ENCODE measurements at places on chromosomes 2 and 18.

DNA sequence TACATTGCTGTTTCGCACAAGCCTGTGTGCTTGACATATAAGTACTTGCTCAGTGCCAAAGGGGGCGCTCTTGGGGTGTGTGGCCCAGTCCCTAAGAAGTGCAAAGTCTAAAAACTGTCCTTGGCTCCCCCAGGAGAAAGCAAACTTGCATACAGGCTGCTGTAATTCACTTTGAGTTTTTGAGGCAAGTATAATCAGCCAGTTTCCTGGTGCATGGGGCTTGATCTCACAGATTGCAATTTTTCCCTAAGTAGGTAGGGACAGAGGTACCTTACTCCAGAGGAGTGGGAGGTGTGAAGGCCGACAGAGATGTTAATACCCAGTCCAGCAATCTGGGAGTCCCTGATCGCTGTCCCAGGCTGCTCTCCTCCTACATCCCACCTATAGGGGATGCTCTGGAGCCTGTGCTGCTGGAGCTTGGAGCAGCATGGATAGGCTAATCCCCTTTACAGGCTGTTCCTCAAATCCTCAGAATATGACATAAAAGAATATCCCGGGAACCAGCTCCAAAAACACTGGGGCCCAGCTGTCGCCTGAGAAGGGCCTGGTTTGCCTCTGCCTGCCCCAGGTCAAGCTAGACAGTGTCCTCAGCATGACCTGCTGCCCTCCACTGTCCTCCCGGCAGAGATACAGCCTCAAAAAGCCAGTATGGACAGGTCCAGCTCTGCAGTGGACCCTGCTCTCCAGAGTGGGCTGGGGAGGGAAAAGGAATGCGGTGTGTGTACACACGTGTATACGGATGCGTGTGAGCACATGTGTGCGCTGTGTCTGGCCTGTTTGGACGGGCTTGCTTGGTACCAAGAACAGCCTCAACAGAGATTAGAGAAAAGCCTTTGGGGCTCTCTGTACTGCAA is 136.5 kb upstream of the HAAO start:
- DNase-seq: no peak

- no peak for DNase-seq
Measured at GRCh38 chr18:79208906-79209305, 139.7 kb downstream of the ATP9B start.

DNA sequence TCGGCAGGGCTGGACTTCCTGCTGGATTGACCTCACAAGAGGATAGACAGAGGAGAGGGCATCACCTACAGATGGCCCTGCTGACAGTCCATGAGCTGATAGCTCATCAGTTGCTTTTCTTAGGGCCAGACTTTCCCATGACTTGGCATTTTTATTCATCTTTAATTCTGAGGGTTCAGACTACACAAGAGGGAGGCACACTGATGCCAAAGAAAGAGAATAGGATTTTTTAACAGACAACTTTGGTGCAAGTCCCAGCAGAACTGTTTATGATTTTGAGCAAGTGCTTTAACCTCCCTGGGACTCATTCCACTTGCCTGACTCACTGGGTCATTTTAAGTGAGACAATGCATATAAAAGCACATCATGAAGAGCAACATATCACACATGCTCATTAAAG is 299.2 kb downstream of the INSIG2 start:
- DNase-seq: no peak

DNA sequence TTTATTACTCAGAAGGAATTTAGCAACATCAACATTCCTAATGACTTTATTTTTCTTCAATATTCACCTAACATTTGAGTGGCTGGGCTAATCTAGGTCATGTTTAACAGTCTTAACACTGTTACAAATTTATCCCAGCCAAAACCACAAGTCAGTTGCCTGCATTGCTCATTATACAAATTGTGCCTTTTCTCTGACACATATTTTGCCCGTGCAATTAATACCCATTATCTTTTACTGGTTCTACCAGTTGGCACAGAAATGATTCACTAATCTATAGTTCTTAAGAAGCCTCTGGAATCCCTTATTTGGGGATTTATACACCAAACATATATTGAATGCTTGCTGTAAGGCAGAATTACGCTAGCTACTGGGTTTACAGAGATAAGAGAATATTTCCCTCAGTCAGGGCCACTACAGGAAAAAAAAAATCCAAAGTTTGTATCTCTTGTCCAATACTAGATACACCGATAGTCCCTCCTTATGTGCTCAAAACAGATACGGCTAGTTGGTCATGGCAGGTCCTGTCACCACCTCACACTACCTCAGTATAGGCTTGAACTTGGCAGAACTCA is 46.3 kb downstream of the ZCCHC2 start:
- no peak for DNase-seq

GRCh38 chr2:174485788-174486562 is 854 bp downstream of the GPR155 start:
- no peak for DNase-seq

- DNase-seq: no peak
Measured at GRCh38 chr2:122988395-122989221, 1036.5 kb upstream of the CNTNAP5 start.

GRCh38 chr2:232483923-232484627 is 3.6 kb downstream of the ECEL1 start:
- DNase-seq: no peak

DNA sequence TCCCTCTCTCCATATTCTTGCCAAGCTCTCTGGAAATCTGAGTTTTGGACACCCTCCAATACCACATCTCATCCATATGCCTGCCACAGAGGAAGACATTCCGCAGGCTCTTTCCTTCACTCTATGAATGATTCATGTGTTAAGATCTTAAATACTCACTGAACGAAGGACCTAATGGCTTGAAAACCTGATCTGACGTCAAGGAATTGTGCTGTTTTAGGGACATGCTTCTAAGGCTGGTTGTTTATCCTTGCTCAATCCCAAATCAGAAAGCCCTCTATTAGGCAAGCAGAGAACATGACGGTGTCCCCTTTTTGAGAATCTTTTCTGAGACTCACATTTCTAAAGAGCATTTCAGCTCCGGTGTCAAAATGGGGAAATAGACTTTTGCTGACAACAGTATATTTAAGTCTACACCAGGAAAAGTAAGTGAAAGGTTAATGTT is 83.7 kb upstream of the GALNT5 start:
- DNase-seq: no peak

DNA sequence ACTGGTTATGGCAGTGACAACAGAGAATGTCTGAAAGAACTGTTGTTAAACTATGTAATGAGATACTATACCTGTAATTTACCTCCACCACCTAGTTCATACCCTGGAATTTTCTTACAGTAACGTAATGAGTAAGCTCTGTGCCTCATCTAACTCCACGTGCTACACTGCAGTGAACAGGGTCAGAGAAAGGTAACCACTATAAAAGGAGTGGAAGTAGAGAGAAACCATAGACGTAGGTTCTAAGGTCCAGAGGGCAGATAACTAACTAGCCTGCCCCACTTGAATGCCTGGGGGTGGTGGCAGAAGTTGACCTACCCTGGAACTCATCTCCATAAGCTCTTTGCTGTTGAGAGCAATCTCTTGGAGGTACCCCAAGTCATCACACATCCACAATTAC is 32.0 kb upstream of the B4GALT6 start:
- no peak for DNase-seq

DNA sequence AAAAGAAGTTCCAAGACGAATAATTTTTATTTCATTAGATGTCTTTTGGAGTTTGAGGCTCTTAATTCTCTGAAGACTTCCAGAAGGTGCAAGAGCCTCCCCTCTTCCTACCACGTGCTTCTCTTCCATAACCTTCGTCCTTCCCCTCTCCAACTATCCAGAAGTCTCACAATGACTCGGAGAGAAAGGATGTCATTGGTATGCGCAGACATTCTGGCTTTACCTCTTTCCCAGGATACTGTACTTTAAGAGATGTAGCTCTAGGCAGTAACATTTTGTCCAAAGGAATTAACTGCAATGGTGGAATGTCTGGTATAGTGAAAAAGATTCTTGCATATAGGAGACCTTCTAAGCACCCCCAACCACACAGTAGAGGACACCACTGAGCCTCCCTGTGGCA is 249.0 kb upstream of the OSR1 start:
- DNase-seq: no peak

DNA sequence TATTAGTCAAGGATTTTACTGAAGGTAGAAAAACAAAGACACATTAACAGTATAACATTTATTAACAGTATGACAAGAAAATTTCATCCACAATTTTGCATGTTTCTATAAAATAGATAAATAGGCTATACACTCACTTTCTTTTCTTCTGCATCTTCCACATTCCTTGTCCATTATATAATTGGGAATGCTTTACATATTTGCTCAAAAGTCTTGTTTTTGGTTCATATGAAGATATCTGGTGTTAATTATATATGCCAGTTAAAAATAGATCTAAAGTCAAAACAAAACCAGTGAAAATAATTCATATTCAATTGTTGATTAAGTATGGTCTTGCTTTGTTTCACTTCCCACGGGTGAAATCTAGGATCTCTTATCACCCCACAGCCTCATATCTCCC is 53.4 kb downstream of the SERPINB7 start:
- no peak for DNase-seq

DNA sequence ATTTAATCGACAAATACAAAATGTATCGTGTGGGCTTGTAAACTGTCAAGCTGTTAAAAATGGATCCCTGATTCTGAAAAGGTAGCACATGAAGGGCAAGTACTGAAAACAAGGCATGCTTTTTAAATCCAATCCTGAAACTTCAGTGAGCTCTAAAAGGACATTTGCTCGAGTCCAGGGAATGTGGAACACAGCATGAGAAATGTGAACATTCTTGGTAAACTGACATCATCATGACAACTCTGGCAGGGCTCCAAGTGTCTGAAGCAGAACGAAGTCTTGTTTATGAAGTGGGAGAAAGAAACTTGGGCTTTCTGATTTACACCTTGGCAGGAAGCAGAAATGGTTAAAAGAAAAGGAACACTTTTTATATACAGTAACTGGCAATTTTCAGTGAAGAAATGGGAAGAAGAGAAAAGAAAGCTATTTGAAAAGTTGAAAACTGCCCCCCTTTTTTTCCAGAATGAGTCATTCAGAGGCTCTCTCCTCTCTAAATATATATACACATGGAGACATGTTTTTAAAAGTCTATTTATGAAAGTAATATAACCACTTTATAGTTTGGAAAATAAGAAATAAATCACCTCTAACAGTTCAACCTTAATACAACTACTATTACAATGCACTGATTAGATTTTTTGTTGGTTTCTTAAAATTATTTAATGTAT is 120.8 kb downstream of the GAREM1 start:
- no peak for DNase-seq

GRCh38 chr2:232476045-232476444 is 11.6 kb downstream of the ECEL1 start:
- no peak for DNase-seq

GRCh38 chr18:6732952-6733351 is 3.4 kb downstream of the ARHGAP28 start:
- DNase-seq: no peak

DNA sequence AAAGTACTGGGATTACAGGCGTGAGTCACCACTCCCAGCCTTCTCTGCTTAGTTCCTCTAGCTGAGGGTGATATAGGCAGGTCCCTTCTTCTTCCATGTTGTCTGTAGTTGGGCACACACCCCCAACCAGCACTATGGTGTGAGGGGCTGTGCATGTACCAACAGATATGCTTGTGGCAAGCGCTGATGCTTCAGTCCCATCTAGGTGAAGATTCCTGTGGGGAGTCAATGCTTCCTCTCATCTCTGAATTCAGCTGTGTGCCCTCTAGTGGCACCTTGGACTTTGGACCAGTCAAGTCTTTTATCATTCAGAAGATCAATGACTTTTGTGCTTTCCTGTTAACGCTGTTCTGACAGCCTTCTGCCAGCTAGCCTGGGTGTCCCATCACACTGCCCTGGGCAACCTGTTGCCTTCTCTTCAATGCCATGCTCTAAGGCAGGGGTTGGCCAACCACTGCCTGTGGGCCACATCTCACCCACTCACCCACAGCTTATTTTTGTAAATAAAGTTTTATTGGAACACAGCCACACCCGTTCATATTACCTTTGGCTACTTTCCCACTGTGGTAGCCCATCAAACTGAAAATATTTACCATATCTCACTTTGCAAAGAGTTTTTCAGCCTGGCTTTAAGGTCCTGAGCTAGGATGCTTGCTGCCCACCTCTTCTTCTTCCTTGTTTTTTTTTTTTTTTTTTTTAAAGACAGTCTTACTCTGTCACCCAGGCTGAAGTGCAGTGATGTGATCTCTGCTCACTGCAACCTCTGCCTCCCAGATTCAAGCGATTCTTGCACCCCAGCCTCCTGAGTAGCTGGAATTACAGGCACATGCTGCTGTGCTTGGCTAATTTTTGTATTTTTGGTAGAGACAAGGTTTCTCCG is 51.0 kb downstream of the NPAS2 start:
- no peak for DNase-seq

DNA sequence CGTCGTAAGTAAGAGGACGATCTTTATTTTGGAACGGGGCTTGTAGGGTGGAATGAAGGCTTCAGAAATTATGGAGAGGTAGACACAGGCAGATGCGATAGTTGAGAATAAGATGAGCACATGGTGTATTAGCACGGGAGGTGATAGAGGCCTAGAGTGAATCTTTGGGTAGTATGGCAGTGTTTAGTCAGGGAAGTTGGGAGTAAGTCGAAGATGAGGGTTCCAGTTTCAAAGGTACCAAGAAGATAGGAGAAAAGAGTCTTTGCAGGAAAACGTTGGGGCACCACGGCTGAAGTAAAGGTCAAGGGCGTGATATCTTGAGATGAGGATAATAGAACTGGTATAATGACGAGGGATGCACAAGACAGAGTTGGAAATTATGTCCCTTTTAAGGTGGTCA is 654 bp downstream of the PIK3C3 start:
- DNase-seq: no peak
